Activated CD4-positive, alpha-beta T cell treated with anti-CD3 and anti-CD28 coated beads, Interleukin-2, amount 10 ng/mL, durations not matched to agents 7 days and 5 days (primary cell): ENCODE measurements at places on chromosomes 1 and 21. TPM values are rescaled to one million over a fixed set of nuclear protein-coding genes. Genes with fewer than 3 reads are reported as not detected.
A peak's percentile ranks its signal among the peaks of the same experiment; 100 is the strongest.

DNA sequence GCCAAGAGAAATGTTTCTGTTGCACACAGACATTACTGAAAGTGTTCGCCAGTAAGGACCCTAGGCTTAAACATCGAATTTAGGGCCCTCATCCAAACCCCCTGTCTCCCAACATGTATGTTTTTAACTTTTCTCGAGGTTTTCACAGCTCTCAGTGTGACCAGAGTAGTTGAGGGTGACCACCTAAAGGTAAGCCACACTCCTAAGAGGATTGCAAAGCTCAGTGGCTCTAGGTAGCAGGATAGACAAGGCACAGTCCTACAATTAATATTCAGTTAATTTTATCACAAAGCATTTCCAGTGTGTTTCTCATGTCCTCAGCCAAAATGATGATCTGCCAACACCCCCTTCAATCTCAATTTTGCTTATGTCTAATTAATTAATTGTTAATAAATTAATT, 695 bp upstream of the ALG14 start:
- DNase-seq, result no peak
- H3K36me3 ChIP-seq, result no peaks in the 10 kb centered on the region
- peaks cover 21% of the 10 kb centered on the region for H3K4me1 ChIP-seq
- peaks cover 2% of the 10 kb centered on the region for H3K27me3 ChIP-seq
- peak overlapping the region; percentile 90 for H3K27ac ChIP-seq

GRCh38 chr1:111471012-111471411, 2.8 kb upstream of the C1orf162 start:
- DNase-seq, result peak; percentile 82
- H3K4me1 ChIP-seq, result peaks cover 31% of the 10 kb centered on the region
- no peak overlapping the region for H3K27ac ChIP-seq
- H3K27me3 ChIP-seq, result no peaks in the 10 kb centered on the region
- no peak overlapping the region for H3K4me3 ChIP-seq

MFSD2A gene
- total RNA-seq, result 2.8 TPM

GRCh38 chr1:87094238-87094637, 179.8 kb downstream of the HS2ST1 start:
- H3K36me3 ChIP-seq, result peaks cover 3% of the 10 kb centered on the region
- peaks cover 6% of the 10 kb centered on the region for H3K4me1 ChIP-seq
- H3K4me3 ChIP-seq, result no peak overlapping the region
- DNase-seq, result no peak

HSD17B7 gene
- 22.5 TPM for total RNA-seq

ETV3L gene
- not detected for total RNA-seq

DNA sequence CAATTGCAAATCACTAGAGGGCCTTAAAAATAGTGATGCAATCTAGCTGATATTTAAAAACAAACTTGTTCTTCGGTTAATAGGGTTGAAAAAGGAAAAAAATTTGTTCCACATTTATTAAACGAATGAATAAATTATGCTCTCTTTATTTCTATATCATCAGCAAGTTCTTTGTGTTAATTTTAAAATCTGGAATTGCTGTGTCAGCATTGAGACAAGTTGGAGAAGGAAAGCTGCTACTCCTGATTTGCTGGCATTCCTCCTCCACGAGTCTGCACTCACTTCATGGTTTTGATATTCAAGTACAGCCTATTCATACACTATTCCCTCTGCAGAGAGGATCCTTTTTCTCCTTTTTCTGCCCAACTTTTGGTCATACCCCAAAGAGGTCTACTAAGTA, 117.6 kb downstream of the MRPL39 start:
- H3K27ac ChIP-seq, result no peak overlapping the region
- H3K36me3 ChIP-seq, result peaks cover 6% of the 10 kb centered on the region
- peaks cover 41% of the 10 kb centered on the region for H3K4me1 ChIP-seq
- no peaks in the 10 kb centered on the region for H3K27me3 ChIP-seq
- no peak overlapping the region for H3K4me3 ChIP-seq
- no peak for DNase-seq

- DNase-seq, result no peak
- peak overlapping the region; percentile 54 for H3K27ac ChIP-seq
- peaks cover 61% of the 10 kb centered on the region for H3K4me1 ChIP-seq
- no peak overlapping the region for H3K4me3 ChIP-seq
- H3K36me3 ChIP-seq, result peaks cover 87% of the 10 kb centered on the region
These were observed 16.0 kb downstream of the ATP1A1 start for GRCh38 chr1:116389013-116389412.

TMEM200B gene
- not detected for total RNA-seq

ARMH1 gene
- 47.4 TPM for total RNA-seq

- H3K36me3 ChIP-seq, result no peaks in the 10 kb centered on the region
- H3K27ac ChIP-seq, result no peak overlapping the region
- H3K4me1 ChIP-seq, result no peaks in the 10 kb centered on the region
- no peak overlapping the region for H3K4me3 ChIP-seq
- H3K27me3 ChIP-seq, result no peaks in the 10 kb centered on the region
These were observed 395.5 kb downstream of the USP25 start for GRCh38 chr21:16125274-16125673.

XCL2 gene
- total RNA-seq, result not detected

PGLYRP4 gene
- total RNA-seq, result not detected

GRCh38 chr1:245001252-245001651, 136.9 kb upstream of the HNRNPU start:
- peaks cover 2% of the 10 kb centered on the region for H3K36me3 ChIP-seq
- no peak overlapping the region for H3K27ac ChIP-seq
- H3K4me1 ChIP-seq, result no peaks in the 10 kb centered on the region
- no peak for DNase-seq
